HuH-7.5 (cell line): ENCODE measurements at places on chromosomes 1 and 21.

- DNase-seq, result no peak
Measured at GRCh38 chr1:86508583-86508969, 38.3 kb upstream of the CLCA4 start.

GRCh38 chr1:207822124-207822601, 70.3 kb downstream of the CD46 start:
- DNase-seq, result no peak

- DNase-seq, result no peak
Measured at GRCh38 chr1:228929476-228930027, 194.3 kb downstream of the RHOU start.

DNA sequence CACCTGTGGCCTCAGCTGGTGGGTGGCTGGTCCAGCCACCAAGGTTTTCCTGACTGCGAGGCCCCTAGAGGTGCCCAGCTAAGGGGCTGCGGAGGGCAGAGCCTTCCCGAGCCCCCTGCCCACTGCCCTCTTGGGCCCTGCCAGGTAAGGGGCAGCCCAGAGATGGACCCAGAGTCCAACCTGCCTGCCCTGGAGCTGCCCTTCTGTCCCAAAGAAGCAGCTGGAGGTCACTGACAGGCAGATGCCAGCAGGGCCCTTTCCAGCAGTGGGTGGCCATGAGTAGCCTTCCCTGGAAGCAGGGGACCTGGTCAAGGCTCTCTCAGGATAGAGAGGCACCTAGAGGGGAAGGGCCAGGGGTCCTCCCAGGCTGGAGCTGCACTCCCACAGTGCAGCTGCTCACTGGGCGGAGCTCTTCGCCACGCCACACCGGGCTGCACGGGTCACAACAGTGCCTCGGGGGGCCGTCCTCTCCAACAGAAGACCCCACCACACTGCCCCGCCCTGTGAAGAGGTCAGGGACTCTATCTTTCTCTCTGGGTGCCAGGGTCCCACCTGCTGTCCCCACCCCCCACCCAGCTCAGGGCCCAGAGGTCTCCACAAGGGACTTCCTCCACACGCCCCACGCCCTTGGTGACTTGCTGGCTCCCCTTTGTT, 10.9 kb upstream of the GNB1 start:
- DNase-seq, result no peak

GRCh38 chr1:202587859-202588485, 122.3 kb downstream of the SYT2 start:
- no peak for DNase-seq

DNA sequence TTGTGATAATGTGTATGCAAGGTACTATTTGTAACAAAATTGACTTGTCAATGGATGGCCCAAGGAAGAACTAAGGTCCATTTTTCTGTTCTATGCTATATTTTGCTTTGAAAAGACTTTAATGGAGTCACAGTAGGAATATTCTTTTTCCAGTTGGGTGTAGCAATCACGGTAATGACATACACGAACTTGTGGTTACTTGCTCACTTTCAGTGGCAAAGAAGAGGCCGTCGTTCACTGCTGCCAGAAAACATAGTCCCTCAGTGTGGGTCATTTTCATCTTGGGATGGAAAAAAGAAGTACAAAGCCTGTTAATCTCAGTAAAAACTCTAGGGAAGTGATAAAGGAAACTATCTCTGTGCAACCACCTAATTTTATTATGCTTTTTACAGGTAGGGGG, 47.8 kb upstream of the LAMC2 start:
- no peak for DNase-seq

- no peak for DNase-seq
Measured at GRCh38 chr1:182731852-182732575, 47.6 kb upstream of the RGS8 start.

DNA sequence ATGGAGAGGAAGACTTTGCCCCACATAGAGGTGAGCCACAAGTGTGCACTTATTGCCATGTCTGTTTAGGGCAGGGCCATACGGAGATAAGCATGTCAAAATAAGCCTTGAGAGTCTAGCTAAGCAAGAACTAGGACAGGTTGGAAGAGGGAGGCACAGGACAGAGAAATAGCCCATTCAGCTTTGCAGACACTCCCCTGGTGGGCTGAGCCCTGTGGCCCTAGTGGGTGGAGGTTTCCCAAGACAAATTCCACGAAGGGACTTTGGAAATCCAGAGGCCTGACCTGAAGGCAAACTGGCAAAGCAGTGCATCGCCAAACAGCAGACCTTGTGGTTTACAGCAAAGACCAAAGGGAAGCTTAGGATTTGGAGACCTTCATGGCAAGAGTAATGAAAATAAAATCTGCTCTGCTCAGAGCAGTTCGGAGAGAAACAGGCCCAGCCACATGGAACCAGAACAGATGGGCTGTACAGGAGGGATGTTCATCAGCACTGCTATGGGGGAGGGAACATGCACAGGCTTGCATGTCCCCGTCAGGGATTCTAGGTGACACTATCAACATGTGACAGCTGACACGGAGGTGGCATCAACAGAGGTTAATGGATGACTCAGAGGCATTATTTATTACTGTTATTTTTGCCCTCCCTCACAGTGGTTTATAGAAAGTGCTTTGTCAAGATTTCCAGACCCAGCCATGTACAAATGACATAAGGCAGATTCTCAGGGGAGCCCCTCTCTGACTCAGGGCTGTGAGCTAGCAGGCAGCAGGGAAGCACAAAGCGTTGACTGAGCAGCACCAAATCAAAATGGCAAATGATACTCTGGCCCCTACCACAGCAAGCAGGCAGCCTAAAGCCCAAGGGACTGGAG, 90.1 kb upstream of the IRF2BP2 start:
- no peak for DNase-seq

GRCh38 chr1:178864326-178864725, 6.6 kb downstream of the ANGPTL1 start:
- DNase-seq, result no peak

- DNase-seq, result no peak
Measured at GRCh38 chr1:159675046-159675445, 39.3 kb downstream of the CRP start.

DNA sequence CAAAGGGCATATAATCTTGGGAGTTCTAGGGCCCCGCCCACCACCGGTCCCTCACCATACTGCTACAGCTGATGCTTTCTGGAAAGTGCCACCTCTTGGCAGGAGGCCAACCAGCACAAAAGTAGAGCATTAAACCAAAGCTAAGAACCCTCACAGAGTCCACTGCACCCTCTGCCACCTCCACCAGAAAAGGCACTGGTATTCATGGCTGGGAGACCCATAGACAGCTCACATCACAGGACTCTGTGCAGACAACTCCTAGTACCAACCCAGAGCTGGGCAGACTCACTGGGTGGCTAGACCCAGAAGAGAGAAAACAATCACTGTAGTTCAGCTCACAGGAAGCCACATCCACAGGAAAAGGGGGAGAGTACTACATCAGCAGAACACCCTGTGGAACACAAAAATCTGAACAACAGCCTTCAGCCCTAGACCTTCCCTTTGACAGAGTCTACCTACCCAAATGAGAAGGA, 10.8 kb downstream of the THEM4 start:
- DNase-seq, result no peak

- no peak for DNase-seq
Measured at GRCh38 chr1:245512181-245512888, 357.6 kb downstream of the KIF26B start.

DNA sequence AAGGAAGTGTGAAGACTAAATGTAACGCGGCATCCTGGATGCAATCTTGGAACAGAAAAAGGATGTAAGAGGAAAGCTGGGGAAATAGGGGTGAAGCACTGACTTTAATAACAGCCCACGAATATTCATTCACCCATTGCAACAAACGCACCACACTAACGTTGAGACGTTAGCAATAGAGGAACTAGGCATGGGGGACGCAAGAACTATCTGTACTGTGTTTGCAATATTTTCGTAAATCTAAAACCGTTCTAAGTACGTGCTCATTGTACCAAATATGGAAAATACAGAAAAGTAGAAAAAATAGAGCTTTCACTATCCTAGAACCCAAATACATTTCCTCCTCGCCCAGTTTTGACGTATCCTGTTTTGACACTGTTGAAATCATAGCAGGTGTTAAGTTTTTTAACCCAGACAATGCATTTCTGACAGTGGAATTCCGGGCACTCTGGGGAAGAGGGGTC, 3.9 kb downstream of the LAPTM5 start:
- DNase-seq, result no peak

DNA sequence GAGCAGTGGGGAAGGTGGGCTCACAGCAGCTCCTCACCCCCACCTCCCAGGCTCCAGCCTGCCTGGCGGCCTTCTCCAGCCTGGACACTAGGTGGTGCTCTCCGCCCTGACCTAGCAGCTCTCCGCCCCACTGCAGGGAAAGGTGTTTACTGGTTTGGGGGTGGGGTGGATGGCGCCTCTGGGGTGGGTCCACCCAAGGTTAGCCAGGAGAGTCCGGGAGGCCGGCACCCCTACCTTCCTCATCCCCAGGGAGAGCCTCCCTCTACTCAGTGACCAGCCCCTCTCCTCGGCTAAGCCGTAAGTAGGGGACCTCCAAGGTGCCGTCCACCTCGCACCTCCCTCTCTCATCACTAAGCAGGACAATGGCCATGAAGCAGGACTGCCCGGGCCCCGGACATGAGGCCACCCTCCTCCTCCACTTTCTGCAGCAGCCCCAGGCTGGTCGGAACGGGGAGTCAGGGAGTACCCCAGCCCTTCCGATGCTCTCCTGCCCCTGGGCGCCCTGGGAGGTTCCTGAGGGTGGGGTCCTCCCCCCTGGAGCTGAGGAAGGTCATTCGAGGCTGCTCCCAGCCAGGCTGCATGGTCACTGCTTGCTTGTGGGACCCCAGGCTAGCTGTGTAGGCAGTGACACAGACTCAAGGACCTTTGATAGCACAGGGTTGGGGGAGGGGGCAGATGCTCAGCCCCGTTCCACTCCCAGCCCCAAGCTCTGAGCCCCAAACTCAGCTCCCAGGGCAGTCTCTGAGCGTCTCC, 101.4 kb upstream of the VAMP3 start:
- peak; percentile 69 for DNase-seq

DNA sequence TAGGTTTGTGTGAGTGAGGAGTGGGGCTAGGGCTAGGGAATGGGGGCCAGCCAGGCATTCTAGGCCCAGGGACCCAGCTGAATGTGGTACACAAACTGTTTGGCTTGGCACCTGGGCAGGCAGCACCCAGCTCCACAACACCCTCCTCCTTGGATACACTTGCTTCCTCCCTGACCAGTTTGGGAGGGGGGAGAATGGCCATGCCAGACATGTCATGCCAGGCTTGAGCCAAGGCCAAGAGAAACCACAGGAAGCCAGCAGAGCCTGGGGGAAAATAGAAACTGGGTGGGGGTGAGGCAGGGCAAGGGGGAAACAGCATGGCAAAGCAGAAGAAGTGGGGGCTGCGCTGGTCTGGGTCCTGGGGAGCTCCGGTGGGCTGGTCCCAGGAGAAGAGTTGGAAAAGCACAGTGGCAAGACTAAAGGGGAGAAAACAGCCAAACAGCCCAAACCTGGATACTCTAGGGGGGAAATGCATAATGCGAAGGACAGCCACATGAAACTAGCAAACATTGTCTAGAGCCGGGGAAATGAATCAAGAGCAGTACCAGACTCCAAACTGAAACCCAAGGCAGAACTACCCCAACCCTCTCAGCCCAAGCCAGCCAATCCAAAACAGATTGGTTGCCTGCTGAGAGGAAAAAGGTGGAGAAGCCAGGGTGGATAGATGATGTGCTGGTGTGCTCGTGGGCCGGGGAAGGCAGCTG, 47.9 kb downstream of the LGR6 start:
- DNase-seq, result no peak

- no peak for DNase-seq
Measured at GRCh38 chr1:16248007-16248436, 11.0 kb upstream of the CPLANE2 start.

- no peak for DNase-seq
Measured at GRCh38 chr1:225597926-225598575, 54.9 kb downstream of the ENAH start.

DNA sequence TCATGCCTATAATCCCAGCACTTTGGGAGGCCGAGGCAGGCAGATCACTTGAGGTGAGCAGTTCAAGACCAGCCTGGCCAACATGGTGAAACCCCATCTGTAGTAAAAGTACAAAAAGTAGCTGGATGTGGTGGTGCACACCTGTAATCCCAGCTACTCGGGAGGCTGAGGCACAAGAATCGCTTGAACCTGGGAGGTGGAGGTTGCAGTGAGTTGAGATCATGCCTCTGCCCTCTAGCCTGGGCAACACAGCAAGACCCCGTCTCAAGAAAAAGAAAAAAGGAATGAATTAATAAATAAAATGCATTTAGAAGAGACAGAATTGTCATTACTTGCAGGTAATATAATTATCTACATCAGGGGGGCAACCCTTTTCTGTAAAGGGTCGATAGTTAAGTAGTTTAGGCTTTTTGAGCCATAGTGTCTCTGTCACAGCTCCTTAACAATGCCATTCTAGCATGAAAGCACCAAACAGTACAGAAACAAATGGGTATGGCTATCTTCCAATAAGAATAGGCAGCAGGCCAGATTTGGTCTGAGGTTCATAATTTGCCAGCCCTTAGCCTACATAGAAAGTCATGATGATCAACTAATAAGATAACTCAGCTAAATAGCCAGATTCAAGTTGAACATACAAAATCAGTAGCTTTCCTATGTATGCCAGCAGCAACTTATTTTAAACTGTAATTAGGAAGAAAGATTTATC, 56.8 kb downstream of the RPRD2 start:
- DNase-seq, result no peak

- DNase-seq, result no peak
Measured at GRCh38 chr21:16059981-16060380, 330.2 kb downstream of the USP25 start.

- no peak for DNase-seq
Measured at GRCh38 chr1:21766210-21766609, 16.7 kb downstream of the USP48 start.

DNA sequence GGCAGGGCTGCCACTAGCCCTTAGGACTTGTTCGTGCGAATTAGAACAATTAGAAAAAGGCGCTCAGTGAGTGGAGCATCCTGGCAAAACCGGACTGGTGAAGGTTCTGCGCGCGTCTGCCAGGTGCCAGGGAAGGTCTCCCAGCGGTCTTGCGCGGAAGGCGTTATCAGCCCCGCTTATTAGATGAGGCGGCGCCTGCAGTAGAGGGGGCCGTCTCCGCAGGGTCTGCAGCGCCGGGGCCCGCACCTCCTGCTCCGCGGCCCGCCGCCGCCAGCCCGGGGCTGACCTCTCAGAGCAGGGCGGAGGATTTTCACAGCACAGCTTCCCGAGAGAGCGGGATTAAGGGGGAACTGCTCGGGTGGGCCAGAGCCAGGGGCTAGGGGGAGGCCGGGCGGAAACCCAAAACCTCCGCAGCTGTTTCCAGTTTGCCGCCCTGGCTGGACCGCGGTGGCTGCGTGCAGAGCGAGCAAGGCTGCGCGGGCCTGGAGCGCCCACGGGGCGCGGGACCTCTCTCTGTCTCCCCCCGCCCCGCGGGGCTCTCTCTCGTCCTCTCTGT, 155.2 kb downstream of the FOXD2 start:
- no peak for DNase-seq
